ENCODE measurements at places on chromosomes 12 and 14. TPM values are rescaled to one million over a fixed set of nuclear protein-coding genes. Genes with fewer than 3 reads are reported as not detected.

DNA sequence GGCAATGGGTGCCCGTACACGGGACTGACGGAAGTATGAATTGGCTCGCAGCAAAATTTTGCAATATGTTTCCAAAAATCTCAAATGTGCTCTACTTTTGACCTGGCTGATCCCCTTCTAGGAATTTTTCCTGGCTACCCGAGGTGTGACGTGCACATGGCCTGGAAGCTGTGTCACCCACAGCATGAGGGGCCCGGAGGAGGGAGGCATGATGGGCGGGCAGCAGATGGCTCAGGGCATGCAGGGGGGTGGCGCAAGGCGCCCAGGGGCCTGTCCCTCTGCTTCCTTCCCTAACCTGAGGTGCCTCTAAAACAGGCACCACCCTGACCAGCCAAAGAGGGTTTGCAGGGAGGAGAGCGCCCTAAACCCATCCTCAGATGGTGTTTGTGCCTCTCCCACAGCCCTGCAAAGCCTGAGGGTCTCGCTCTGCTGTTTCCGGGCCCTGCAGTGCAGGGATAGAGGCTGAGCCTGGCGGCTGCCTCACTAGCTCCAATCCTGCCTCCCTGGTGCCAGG lies 6.7 kb downstream of the GPR132 start:
- DNase-seq, result no peak

Gene STON2
- 6.6 TPM for total RNA-seq

Gene LUM
- 93.7 TPM for total RNA-seq

Gene PARPBP
- total RNA-seq, result not detected

DNA sequence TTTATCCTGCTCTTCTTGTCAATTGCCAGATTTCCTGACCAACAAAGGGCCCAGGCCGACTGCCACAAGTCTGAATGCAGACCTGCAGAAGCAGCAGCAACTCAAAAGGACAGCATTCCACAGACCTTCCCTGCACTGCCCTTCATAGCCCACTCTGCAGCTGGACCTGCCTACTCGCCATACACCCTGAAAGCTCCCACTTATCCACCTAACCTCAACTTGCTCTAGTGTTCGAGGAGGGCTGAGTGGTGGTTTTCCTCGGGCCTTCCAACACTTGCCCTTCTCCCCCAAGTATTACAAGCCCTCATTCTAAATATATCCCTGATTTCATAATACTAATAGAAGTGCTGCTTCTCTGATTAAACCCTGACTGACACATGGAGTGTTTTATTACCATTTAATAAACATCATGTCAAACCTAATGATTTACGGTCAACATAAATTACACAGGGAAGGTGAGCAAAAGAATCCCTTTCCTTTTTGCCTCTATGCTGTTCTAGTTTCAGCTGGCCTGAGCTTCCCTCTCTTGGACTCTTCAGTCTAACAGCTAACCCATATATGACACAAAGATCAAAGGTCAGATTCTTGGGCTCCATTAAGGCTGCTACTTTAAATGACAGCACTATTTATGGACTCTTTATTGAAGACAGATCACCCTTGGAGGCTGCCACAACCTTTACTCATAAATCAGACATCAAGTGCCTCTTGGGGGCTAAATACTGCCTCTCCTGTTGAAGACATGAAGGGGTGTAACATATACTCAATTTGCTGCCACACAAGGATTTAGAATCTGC lies 1546.9 kb upstream of the TMEM132C start:
- DNase-seq, result no peak

Gene OR4K15
- not detected for total RNA-seq

Gene PRICKLE1
- 4.7 TPM for total RNA-seq

- no peak for DNase-seq
Observed at GRCh38 chr12:40207551-40207950, 17.2 kb upstream of the LRRK2 start.

Data from body of pancreas (tissue), 4 donors.